ENCODE measurements at places on chromosomes 16 and 17.

- no peak for DNase-seq
Observed at GRCh38 chr17:71392715-71393567, 727.9 kb upstream of the SOX9 start.

GRCh38 chr17:80356231-80356856, 58.6 kb upstream of the ENDOV start:
- no peak for DNase-seq

GRCh38 chr16:28589069-28589468, 7.8 kb downstream of the SULT1A2 start:
- no peak for DNase-seq

DNA sequence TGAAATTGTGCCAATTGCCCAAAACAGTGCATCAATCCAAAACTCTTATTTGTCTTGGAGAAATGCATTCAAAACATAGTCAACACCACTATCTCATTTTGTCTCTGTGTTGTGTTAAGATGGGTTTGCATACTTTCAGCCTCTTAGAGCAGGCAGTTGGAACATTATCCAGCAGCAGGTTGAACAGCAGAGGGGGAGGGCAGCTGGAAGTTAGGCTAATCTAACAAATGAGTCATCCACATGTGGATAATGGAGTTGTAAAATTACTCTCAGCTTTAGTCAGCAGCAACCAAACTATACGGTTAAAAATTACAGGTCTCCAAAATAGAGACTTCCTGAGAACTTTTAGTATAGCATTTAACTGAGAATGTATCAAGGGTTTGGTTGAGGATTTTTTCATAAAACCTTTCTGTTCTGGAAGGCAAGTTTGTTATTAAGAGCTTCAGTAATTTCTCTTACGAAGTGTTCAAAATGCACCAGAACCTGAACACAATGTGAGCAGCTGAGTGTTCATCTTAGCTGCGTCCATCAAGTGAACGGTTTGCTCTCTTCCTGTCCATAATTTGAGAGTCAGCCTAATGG, 46.3 kb downstream of the PRKCA start:
- no peak for DNase-seq

- no peak for DNase-seq
Observed at GRCh38 chr17:5772720-5773119, 188.4 kb upstream of the NLRP1 start.

DNA sequence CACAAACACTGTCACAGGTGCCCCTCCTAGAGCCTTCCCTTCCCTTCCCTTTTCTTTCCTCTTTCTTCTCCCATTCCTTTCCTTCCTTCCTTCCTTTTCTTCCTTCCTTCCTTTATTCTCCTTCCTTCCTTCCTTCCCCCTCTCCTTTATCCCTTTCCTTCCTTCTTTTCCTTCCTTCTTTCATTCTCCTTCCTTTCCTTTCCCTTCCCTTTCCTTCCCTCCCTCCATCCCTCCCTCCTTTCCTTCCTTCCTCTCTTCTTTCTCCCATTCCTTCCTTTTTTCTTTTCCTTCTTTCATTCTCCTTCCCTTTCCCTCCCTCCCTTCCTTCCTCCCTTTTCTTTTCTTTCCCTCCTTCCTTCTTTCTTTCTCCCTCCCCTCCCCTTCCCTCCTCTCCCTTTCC, 170.0 kb downstream of the ENGASE start:
- DNase-seq: no peak

GRCh38 chr17:40714473-40714872, 10.9 kb upstream of the KRT24 start:
- DNase-seq: no peak

DNA sequence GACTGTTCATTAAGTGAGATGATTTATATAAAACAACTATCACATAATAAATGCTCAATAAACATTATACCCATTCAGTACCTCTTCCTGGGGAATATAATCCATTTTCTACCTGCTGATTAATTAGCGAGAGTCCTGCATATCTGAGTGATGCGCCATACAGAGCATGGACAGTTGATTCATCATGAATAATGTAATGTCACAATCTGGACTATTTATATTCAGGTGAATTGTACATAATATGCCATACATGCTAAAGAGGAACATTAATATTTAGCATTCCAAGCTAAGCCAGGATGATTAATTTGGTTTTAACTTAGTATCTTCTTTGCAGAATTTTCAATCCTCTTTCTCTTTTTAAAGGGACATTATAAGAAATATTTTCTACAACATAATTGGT, 362.0 kb upstream of the XYLT1 start:
- DNase-seq: no peak

DNA sequence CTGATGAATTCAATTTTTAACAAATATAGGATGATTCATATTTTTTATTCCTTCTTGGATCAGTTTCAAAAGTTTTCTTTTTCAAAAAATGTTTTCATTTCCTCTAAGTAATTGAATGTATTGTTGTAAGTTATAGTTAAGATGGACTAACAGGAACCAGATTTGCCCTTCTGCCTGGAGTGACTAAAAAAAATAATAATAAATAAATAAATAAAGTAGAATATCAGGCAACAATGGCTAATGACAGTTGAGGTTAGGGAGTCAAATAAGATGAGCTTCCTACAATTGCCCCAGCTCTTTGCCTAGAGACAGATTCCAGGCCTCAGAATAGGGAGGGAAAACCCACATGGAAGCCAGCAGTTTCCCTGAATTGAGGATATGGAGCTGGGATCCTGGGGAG, 73.7 kb upstream of the MSI2 start:
- no peak for DNase-seq

DNA sequence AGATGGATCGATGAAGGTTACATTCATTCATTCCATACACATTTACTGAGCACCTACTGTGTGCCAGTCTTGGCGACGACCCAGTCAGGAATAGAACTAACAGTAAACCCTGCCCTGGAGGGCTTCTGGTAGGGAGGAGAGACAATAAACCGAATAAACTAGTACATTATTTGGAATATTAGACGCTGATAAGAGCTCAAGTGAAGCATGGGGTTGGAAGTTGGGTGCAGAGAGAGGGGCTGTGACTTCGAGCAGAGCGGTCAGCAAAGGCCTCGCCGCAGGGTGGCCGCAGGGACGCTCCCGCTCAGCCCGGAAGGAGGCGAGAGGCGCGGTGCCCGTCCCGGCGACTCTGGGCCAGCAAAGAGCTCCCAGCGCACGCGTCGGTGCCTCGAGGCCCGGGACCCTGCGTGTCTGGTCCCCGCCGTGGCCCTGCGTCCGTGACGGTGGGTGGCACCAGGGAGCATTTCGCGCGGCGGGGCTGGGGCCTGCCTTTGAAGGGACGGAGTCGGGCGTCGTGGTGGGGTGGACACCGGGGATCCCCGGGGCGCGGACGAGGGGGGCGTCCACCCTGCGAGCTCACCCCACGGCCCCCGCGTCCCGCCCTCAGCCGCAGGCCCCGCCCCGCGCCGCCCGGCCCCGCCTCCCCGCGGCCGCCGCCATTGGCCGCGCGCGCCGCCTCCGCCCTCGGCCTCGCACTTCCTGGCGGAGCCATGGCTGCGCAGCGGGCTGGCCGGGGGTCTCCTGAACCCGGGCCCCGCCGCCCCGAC, at the start of gene KLHL36:
KLHL36 (plus strand) TSS at position 684 of the 767 bp plus-strand sequence. CDS start 2,357 bp downstream, outside the sequence.
- DNase-seq: peak; percentile 75

DNA sequence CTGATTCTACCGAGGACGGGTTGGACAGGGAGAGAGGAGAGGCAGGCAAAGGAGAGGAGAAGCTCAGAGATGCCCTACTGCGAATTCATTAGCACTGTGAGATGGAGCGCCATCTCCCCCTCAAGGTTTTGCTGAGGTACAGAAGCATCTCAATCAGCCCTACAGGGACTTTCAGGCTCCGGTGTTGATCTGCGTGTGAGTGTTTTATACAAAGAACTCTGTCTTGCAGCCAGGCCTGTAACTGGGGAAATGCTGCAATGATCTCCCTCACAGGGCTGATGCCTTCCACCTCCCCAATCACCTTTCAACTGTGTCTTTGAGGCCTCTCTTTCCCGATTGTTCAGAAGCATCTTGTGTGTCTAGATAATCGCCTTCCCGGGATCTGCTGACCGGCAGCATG, 74.8 kb downstream of the IRX6 start:
- no peak for DNase-seq

GRCh38 chr17:40993839-40994238, at the start of gene KRTAP3-3:
Gene KRTAP3-3 (minus strand): TSS chr17:40994164. CDS start chr17:40994097, 67 bp downstream.
- DNase-seq: no peak

GRCh38 chr17:39752241-39752881, 14.6 kb downstream of the GRB7 start:
- no peak for DNase-seq

DNA sequence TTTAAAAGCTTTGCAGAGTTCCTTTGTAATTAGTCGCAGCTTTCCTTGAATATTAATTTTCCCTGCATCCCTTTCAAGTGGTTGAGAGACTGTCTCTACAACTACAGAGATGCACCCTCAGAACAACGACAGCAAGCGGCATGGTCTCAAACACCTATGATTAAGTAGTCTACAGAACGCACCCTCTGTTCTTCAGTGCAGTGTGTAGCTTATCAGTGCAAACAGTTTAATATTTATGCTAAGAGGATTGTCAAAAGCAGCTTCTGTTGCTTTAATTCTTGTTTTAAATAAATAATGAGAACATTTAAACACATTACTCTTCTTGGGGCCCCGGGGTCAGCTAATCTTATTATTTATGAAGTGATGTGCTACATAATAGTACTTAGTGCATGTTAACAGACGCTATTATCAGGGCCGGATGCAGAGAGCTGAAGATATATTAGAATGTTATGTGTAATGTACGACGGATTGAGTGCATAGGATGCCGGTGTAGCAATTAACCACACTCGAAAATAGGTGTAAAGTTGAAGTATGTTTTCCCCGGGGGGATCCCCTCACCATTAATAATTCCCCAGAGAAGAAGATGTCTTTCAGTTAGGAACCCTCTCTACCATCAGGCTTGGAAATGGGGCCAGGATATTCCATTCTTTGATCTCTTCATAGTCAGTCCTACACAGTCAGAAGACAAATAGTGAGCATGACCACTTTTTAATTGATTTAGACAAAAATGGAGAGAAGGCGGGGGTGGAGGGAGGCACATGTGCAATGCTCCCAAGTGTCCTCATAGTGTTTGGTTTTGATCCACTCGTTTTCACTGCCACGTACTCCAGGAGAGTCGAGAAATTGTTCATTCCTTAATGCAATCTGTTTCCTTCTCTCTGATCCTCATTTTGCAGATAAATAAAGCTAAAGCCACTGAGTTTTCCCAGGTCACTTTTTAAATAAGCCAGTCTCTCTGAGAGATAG, 176.3 kb downstream of the IRX3 start:
- no peak for DNase-seq

DNA sequence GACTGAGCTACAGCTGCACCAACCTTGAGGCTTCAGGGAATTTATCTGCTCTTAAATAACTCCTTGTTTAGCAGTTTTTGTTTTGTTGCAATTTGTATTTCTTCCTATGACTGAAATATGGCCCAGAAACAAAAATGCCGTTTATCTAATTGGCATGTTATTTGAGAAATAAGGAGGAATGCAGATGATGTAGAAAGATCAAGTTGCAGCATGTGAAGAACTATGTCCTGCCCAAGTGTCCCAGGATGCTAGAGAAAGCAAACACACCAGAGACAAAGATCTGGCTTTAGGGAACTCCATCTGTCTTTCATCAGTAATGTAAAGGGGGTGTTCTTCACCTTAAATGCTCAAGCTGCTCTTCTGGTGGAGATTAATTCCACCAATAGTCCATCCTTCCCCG, 29.7 kb downstream of the USP31 start:
- DNase-seq: no peak

- DNase-seq: peak; percentile 57
Observed at GRCh38 chr16:24729951-24730815, 732 bp downstream of the TNRC6A start.

DNA sequence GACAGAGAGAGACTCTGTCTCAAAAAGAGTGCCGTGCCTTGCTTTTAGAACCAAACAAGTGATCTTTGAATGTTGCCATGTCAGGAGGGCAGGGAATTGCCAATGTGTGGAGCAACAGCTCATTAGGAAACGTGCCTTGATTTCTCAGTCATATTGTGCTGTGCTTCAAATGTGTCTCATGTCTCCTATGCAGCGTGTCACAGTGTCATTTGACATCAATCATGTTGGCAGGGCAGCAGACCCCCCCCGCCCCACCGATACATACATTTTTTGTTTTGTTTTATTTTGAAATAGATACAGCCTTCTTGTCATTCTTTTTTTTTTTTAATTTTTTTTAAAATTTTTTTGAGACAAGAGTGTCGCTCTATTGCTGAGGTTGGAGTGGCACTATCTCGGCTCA, 22.1 kb downstream of the MRC2 start:
- no peak for DNase-seq

- no peak for DNase-seq
Observed at GRCh38 chr16:15509593-15510535, 75.5 kb downstream of the BMERB1 start.

DNA sequence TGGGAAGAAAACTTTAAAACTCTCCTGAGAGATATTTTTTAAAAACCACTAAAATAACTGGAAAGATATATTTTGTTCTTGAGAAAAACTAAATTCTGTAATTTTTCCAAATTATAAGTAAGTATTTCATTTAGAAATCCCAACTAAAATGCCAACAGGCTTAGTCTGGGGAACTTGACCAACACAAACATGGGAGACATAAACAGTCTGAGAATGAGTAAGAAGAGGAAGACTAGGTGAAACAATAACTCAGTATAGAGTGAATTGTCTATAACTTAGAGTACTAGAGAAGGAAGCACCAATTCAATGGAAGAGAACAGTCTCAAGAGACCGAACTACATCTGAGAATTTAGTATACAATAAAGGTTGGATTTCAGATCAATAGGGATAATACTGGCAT, 2.9 kb downstream of the CMTM1 start:
- no peak for DNase-seq

DNA sequence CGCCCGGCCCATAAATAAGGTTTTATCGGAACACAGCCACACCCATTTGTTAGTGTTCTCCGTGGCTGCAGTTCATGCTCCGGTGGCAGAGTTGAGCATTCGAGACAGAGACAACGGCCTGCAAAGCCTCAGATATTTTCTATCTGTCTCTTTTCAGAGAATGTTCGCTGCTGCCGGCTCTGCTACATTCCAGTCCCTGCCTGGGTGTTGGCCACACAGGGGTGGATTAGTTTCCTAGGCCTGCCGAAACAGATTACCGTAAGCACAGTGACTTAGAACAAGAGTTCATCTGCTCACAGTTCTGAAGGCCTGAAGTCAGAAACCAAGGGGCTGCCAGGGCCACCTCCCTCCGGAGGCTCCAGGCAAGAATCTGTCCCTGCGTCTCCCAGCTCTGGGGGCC, 19.1 kb upstream of the GSG1L start:
- DNase-seq: no peak

- no peak for DNase-seq
Observed at GRCh38 chr16:26605626-26606271, 461.0 kb upstream of the C16orf82 start.

DNA sequence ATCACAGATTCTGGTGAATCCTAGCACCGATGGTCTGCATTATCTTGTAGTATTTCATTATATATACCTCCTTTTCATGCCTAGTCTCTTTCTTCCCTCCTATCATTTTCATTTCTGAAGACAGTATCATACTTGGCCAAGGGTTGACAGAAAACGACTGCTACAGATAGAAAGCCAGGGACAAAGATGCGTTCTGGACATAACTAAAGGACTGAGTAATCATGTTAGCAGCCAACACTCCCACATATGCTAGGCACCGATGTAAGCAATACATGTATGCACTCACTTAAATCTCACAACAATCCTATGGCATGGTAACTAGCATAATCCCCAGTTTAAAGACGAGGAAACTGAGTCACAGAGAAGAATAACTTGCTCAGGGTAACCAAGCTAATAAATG, 22.9 kb downstream of the RDM1 start:
- no peak for DNase-seq

Measured in CD4-positive, alpha-beta T cell treated with Interleukin-6 for 4 hours (primary cell).